Activated CD4-positive, CD25-positive, alpha-beta regulatory T cell treated with anti-CD3 and anti-CD28 coated beads, Interleukin-2, amount 50 U/mL, for 16 hours (primary cell): ENCODE measurements at places on chromosomes 2 and 18.

- no peak for DNase-seq
These were observed 124.1 kb upstream of the KLHL14 start for GRCh38 chr18:32896776-32897547.

DNA sequence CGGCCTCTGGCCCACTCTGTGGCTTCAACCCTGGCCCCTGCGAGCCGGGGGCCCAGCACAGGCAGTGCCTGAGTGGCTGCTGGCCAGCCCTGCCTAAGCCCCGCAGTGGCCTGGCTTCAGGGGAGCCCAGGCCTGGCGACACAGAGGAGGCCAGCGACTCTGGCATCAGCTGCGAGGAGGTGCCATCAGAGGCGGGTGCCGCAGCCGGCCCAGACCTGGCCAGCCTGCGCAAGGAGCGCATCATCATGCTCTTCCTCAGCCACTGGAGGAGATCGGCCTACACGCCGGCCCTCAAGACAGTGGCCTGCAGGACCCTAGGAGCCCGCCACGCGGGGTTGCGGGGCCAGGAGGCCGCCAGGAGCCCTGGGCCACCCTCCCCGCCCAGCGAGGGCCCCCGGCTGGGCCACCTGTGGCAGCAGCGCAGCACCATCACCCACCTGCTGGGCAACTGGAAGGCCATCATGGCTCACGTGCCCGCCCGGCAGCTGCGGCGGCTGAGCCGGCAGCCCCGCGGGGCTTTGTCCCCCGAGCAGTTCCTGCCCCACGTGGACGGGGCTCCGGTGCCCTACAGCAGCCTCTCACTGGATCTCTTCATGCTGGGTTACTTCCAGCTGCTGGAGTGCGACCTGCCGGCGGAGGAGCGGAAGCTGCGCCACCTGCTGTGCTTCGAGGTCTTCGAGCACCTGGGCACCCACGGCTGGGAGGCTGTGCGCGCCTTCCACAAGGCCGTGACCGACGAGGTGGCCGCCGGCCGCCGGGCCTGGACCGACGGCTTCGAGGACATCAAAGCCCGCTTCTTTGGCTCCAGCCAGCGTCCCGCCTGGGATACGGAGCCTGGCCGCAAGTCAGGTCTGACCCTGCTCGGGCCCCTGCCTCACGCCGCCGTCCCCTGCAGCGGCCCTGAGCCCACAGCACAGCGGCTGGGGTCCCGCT, 7.5 kb upstream of the KLHL30 start:
- DNase-seq: no peak

DNA sequence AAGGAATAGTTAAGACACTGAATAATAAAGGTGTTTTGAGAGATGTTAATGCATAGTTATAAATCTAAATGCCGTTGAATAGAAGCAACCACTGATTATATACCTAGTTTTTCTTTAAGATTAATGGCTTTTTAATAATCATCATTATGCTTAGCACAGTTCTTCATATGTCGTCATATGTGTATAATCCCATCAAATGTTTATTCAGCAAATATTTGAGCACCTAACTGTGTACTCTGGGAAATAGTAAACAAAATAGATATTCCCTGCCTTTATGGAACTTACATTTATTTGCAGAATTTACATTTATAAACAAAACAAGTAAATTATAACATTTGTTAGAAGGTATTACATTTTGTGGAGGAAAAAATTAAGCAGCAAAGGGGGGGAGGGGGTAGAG, 9.8 kb downstream of the NUP35 start:
- DNase-seq: no peak

- DNase-seq: no peak
These were observed 8.6 kb upstream of the RALB start for GRCh38 chr2:120243875-120244553.

DNA sequence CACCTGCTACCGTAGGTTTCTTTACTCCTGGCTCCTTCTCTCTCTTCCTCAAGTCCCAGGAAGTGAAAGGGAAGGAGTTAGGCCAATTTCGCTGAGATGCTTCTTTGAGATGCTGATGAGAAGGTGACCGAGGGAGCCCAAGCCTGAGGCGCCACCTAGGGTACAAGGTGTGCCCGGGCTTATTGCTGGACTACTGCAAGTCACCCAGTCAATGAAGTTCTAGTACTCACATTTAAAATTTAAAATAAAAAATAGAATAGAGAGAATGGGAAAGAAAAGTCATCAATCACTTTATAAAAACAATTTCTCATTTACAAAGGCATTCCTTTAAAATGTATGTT, 45.3 kb downstream of the ACAA2 start:
- DNase-seq: no peak

GRCh38 chr2:233290051-233290845, 17.4 kb upstream of the SAG start:
- DNase-seq: no peak

DNA sequence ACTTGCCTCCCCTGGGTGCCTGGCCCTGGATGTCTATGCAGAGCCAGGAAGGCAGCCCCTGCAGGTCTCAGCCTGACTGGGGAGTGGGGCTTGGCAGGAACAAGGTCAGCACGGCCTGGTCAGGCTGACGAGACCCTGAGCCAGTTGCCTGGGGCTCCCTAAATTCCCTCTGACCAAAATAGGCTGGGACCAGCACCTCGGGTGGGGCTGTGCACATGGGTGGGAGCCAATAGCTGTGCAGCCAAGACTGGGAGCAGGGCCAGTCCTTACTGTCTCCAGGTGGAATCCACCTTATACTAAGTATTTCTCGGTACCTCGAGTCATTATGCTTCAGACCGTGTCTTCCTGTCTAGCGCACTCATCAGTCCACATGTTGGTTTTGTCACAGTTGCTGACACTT, 11.4 kb upstream of the IL1R2 start:
- no peak for DNase-seq

DNA sequence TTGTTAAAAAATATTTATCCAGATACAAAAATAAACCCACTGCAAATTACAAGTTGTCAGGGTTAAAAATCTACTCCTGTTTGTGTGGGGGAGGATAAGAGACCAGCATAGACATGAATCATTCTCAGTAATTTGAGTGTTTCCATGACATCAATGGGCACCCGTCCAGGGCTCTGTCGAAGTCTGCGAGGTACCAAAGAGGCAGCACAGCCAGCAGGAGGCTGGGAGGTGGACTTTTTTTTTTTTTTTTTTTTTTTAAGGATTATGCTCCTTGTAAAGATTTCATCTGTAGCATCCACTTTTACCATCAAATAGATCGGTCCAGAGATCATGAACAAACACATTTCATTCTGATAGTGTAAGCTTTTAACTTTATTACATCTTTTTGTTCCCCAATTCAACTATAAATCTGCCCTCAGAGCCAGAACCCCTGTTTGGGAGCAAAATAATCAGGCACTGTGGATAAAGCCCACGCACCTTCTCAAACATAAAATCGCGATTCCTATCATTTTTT, 182.0 kb downstream of the TCF4 start:
- DNase-seq: no peak

GRCh38 chr18:62758591-62758990, 43.2 kb downstream of the PHLPP1 start:
- DNase-seq: no peak

- DNase-seq: no peak
These were observed 6.0 kb upstream of the ROCK1 start for GRCh38 chr18:21117409-21118131.

- DNase-seq: no peak
These were observed 144.3 kb downstream of the C1D start for GRCh38 chr2:67918471-67918870.

DNA sequence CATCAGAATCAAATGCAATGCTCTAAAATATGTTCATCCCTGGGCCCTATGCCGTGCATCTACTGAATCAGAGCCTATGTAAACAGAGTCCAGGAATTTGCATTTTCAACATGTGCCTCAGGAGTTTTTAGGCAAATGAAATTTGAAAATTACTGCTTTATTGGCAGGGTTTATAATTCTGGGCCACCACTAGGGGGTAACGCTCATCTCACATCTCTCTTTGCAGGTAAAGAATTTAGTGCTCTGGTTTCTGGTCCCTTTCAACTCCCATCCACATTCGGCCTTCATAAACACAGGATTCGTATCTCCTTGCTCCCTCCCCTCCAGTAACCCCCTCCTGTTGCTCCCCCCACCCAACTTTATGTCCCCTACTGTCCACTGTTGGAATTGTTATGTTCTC, 49.3 kb downstream of the LYPD6B start:
- no peak for DNase-seq

- no peak for DNase-seq
These were observed 285.8 kb upstream of the REV1 start for GRCh38 chr2:99775585-99775984.

- no peak for DNase-seq
These were observed 85.6 kb downstream of the MIB1 start for GRCh38 chr18:21826196-21826595.

DNA sequence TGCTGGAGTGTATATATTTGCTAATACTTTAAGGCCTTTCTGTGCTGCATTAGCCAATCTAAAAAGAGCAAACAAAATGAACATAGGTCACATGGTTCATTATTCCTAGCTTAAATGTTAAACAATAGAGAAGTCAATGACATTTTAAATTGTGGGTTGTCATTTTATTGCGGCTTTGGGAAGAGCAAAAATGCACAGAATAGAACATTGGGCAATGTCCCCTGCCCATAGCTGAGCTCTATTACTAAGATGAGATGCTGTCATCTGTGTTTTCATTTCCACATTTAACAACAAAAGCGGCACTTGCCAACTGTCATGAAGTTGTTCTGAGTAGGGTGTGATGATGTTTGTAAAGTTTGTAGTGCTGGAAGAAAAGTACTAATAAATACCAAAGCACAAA, 3.2 kb upstream of the VAPA start:
- DNase-seq: no peak

- no peak for DNase-seq
These were observed 43.0 kb upstream of the RHOB start for GRCh38 chr2:20403774-20404312.

DNA sequence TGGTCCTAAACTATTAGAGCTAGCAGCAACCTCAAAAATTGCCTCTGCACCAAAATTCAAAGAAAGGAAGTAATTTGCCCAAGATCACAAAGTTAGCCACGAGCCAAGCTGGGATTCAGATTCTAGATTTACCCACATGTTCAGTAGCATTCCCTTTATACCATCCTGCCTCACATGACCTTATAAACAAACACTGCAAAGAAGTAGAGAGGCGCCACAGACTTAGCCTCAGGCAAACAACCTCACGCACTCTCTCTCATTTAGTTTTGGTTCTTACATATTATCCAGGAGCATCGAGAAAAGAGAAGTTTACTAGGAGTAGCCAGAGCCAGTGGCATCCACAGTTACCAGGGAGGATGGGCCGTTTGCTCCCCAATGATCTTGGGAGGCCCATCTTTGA, 226.6 kb downstream of the OSR1 start:
- no peak for DNase-seq

DNA sequence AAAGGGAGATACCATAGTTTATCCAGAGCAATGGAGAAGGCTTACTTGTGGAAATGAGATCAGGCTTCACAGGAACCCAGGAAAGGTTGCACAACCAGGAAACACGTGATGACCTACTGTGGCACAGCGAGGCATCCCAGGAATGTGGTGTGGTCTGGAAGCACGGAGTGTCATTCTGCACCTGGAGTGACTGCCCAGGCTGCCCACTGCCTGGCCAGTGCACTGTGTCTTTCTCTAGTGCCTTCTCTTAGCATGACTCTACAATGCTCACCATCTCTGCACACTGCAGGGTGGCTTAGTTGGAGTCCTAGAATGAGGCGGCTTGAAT, 48.9 kb downstream of the CHST9 start:
- no peak for DNase-seq

- DNase-seq: no peak
These were observed 14.9 kb upstream of the ZDBF2 start for GRCh38 chr2:206259376-206260187.

DNA sequence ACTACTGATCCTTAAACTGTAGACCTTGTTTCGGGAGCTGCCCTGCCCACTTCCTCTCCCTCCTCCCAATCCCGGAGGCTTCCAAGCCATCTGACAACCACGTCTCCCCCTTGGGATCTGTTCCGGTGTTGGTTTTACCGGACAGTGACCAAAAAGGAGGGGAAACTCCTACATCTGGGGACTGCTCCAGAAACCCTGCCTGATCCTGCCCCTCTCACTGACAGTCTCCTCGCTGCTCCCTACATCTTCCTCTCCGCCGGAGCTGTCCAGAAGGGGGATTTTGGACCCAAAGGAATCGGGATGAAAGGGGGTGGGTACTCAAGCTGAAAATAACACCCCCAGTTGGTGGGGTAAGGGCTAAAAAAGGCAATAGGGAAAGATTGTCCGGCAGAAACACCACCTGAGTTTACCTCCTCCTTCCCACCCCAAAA, 1.5 kb downstream of the INO80D start:
- DNase-seq: no peak

DNA sequence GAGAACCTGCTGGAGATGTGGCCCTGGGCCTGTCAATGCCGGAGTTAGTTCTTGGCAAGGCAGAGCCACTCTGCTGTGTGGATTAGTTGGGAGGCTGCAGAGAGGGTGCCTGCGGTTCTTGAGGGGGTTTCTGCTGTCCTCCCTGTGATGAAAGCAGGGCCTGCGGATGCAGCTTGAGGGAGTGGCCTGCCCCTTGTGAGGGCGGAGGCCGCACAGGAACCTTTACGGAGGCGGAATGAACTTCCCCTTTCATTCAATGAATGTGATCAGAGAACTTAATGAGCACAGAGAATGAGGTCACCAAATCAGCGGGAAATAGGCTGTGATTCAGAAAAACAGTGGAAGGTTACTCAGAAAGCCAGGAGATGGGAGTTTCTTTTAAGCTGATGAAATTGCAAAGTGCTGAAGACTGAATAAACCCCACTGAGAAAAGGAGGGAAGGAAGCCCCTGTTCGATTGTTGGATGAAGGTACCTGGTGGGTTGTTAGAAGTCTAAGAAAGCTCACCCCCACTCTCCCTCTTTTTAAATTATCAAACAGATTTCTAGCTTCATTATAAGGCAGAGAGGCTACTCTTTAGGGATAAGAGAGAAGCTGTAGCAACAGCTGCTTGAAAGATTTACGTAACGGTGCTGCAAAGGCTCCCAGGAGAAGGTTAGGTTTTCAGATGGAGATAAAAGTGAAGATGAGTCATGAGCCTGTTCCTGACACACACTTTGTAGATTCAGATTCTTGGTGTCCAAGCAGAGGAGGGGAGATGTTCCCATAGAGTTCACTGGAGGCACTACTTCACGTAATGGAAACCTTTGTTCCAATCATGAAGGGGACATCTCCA, 47.4 kb downstream of the VWA3B start:
- DNase-seq: no peak

- no peak for DNase-seq
These were observed 185.2 kb downstream of the ZFP36L2 start for GRCh38 chr2:43041173-43041591.
